ENCODE measurements at places on chromosomes 7 and 10.

GRCh38 chr7:67392596-67393438 is 396.2 kb downstream of the TYW1 start:
- DNase-seq, result no peak

DNA sequence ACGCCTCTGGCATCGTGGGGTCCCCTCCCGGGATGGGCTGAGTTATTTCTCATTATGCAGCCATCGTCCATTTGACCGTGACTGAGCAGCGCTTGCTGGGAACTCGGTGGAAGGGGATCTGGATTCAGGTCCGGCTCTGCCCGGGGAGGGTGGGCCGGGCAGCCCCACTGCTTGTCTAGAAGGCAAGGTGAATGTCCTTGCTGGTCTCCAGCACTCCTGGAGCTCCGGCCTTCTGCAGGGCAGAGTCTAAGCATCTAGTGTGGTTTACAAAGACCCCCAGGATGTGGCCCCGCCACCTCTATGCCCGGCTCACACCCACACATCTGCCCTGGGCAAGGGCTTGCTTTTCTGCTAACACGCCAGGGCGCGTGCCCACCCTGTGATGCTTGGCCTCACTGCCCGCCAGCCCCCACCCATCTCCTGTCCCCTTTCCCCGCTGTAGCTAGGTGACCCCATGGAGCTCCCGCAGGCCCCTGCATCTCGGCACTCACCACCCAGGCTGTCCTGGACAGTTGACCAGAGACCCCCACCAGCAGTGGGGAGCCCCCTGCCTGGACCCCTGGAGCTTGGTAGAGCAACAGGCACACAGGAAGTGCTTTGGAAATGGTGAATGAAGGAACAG is 151.0 kb upstream of the CHST15 start:
- DNase-seq, result no peak

DNA sequence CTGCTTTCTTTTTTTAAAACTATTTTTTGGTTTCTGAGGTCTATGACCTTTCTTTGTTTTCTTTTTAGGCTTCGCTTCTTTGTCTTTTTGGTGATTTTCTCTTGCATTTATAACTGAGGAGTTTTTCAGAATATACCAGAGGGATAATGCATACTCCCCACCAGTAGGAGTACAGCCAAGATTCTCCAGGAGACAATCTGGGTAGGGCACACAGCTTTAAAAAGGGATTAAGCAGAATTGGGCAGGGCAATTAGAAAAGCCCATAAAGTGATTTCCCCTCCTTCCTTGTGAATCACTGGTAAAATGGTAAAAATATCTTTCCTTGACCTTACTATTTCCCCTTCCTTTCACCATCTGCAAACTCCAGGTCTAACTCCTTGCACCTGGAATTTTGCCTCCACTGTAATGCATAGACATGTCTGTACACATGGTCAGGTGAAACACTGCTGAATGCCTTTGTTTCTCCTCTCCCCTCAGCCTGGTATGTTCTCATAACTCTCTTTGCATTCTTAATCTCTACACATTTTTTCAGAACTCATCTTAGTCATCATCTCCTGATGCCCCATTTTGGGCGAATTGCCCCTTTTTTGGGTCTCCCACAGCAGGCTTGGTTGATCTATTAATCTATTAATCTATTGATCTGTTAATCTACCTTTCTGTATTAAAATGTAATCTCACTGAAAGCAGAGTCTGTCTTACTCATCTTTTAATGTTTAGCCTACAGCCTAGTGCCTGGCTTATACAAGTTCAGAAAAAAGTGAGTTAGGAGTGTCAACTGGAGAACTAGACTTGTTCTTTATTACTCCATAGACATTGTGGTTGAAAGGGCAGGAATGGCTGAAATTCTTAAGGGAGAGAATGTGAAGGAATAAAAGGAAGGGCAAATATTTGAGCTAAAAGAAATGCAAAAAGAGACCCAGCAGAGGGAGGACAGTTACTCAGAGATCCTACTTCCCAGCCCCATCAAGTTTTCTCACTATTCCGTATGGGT is 64.6 kb downstream of the MDFIC start:
- DNase-seq, result no peak

- DNase-seq, result no peak
Measured at GRCh38 chr10:97234400-97234799, 48.6 kb upstream of the SLIT1 start.

DNA sequence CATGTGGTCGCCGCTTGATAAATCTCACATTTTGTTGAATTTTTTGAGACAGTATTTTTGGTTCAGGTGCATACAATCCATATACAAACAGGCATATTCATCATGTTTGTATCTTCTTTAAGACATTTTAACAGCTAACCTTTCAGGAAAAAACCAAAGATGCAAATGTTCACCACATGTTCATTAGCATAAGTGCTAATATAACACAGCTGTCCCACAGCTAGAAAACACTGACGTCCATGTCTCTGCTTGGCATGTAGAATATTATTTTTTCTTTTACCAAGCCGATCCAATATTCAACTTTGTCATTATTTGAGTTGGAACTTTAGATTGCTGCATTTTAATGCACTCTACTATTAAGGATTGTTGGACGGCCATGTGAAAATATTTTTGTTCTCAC is 31.2 kb downstream of the BMPER start:
- DNase-seq, result no peak

DNA sequence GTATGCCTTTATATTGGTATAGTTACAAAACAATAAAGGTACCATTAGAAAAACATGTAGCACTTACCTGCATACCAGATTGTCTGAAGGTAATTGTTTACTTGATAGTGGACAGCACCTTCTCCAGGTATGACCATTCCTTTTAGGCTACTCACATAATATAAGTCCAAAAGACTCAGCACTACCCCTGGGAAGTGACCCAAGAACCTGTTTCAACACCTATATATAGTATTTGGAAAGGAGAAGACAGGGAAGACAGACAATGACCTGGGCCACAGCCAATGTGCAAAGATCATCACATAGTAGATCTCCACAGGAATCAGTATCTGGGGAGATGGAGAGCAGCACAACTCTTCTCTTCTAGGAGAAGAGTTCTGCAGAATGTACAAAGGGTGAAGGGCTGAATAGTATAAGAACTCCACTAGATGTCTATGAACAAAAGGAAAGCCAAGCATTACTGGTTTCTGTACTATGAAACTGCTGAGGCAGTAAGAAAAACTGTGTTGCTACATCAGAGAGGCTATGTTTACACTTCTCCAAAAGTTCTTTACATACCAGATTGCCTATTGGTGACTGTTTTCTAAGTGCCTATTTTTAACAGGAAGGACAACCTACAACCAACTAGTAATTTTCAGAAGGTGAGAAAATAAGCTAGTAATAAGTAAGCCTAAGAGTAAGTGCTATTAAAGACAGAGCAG is 159.2 kb downstream of the BTAF1 start:
- no peak for DNase-seq

Measured in activated naive CD4-positive, alpha-beta T cell (primary cell).